ENCODE measurements at places on chromosomes 12 and 14.

GRCh38 chr14:21534576-21534975 is 8.4 kb upstream of the SALL2 start:
- DNase-seq = no peak

- no peak for DNase-seq
These were observed 40.2 kb upstream of the RIN3 start for GRCh38 chr14:92473261-92473968.

GRCh38 chr14:60229614-60230013 is 19.4 kb upstream of the PPM1A start:
- DNase-seq = no peak

DNA sequence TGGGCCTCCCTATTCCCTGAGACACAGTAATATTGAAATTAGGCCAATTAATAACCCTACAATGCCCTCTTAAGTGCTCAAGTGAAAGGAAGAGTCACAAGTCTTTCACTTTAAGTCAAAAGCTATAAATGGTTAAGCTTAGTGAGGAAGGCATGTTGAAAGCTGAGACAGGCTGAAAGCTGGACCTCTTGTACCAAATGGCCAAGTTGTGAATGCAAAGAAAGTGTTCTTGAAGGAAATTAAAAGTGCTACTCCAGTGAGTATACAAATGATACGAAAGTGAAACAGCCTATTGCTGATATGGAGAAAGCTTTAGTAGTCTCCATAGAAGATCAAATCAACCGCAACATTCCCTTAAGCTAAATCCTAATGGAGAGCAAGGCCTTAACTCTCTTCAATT is 140.8 kb downstream of the PTCSC3 start:
- DNase-seq = no peak

- DNase-seq = no peak
These were observed 211.8 kb downstream of the NEDD1 start for GRCh38 chr12:97118796-97119375.

DNA sequence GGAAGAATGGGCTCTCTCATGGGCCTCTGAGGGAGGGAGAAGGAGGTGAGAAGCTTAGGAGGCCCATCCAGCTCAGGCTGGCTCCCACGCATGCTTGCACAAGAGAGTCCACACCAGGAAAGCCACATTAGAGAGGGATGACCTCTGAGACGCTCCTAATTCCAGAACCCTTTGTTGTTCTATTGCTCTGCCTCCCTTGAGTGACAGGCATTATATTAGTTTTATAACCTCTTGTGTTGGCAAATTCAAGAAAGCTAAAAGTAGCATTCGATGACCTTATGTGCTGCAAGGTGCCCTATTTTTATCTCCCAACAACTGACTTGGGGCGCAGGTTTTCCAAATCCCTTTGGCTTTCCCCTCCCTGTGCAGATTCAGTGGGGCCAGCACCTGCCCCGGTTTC is 190.1 kb downstream of the KSR2 start:
- DNase-seq = no peak

- peak; percentile 39 for DNase-seq
These were observed 15.8 kb downstream of the KRT7 start for GRCh38 chr12:52248541-52249461.

GRCh38 chr12:6987956-6988553 is 17.3 kb downstream of the EMG1 start:
- no peak for DNase-seq

GRCh38 chr12:124599074-124599999 is 31.9 kb upstream of the NCOR2 start:
- DNase-seq = no peak

GRCh38 chr14:102320033-102320660 is 601 bp downstream of the ZNF839 start:
- peak; percentile 22 for DNase-seq

DNA sequence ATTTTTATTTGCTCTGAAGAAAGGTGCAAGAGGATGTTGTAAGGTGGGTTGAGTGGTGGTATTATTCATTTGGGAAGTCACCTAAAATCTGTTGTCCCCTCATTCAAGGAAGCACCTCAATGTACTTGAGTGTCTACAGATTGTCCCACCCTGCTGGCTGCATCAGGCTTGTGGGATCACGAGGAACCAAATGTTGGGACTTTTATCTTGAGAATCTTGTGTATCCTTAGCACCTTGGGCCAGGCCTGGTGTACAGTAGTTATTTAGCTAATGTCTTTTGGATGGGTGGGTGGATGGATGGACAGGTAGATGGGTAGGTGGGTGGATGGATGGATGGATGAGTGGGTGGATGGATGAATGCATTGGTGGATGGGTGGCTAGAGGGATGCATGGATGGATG is 519.3 kb downstream of the BCL11B start:
- DNase-seq = no peak

DNA sequence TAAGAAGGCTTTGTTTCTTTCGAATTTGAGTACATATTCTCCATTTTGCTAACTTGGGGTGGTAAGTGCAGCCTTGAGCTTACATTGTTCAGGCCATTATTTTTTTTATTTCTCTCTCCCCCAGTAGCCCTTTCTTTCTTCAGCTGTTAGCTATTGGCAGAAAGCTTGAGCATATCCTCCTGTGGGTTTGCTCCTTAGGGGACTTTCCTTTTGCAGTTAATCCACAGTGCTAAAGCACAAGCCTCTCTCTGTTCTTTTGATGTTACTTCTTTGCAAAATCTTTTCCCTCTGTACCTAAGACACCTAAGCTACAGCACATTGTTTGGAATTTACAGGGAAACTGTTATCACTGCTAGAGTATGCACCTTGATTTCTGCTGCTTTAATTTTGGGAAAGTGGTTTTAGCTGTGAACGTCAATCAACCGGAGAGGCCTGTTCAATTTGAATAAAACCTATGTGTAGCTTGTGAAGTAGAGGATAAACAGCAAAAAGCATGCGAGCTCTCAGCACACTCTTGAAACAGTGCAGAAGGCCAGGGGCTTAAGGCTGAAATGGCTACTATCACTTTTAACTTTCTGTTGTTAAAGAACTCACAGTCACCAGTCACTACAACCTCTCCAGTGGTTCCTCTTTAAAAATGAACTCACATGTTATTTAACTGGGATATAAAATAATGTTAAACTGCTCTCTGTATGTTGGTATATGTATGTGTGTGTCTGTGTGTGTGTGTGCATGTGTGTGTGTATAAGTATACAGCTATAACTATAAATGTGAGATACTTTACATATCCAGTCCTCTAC is 139.2 kb downstream of the PDZRN4 start:
- DNase-seq = no peak

- DNase-seq = no peak
These were observed 5.9 kb upstream of the RPL41 start for GRCh38 chr12:56110571-56110970.

DNA sequence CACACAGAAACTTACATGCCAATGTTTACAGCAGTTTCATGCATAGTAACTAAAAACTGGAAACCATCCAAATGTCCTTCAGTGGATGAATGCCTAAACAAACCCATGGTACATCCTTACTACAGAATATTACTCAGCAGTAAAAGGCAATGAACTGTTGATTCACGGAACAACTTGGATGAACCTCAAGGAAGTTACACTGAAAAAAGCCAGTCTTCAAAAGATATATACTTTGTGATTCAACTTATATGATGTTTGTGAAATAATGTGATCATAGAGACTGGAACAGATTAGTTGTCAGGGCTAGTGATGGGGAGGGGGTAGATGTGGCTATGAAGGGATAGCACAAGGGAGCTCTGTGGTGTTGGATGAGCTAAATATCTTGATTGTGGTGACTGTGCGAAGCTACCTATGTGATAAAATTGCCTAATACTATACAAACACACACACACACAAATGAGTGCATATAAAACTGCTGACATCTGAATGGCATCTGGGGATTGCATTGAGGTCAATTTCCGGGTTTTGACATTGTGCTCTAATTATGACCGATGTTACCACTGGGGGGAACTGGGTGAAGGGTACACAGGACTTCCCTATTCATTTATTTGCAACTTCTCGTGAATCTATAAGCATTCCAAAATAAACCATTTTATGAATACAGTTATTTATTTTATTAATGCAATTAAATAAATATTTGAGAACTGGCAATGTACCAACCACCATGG is 94.3 kb downstream of the RIN3 start:
- no peak for DNase-seq

- DNase-seq = no peak
These were observed 131.4 kb upstream of the CCDC175 start for GRCh38 chr14:59707778-59708561.

- DNase-seq = no peak
These were observed 566.1 kb downstream of the BCL11B start for GRCh38 chr14:98705871-98706300.

DNA sequence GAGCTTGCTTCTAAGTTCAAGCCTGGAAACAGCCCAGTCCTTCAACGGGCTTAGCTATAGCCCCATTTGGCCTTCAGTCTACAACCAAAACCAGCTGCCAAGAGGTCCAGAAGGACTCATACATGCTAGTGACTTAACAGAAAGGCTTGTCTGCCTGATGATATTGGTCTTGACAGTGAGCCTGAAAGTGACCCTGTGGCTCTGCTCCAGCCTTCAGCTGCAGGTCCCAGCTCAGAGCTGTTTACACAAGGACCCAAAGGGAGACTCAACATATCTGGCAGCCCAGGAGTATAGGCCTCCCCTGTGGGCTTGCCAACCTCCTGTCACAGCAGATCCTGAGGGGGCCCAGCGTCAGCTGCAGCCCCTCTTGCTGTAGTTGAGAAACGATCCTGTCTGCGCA is 27.5 kb downstream of the COX16 start:
- no peak for DNase-seq

DNA sequence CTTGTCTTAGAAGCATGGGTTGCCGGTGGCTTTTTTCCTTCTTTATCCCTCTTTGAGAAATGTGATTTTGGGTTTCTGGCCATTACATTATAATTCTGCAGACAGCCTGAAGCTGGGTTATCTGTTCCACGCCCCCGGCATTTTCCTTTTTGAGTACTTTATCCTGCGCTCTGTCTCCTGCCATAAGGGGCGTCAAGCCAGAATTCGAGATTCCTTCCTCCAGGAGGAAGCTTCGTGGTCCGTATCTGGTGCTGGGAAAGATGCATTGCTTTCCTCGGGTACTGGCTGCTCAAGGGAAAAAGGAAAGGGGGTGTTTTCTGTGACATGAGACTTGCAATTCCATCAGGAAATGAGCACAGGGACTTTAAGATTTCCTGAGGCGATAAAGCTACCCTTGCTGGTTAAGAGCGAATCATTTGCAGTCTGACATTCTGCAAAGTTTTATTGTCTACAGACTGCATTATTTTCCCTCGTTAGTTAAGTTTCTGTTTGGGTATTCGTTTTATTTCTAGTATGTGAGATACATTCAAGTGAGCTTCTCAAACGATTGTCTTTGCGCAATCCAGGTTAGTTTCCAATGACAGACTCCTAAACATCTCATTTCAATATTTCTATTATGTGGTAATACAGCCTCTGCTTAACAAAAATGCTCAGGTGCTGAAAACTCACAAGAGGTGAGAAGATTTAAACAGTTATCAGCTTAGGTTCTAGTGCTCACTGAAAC is 694 bp downstream of the AKAP5 start:
- peak; percentile 44 for DNase-seq

GRCh38 chr14:68955164-68955850 is 23.8 kb downstream of the ACTN1 start:
- DNase-seq = no peak

DNA sequence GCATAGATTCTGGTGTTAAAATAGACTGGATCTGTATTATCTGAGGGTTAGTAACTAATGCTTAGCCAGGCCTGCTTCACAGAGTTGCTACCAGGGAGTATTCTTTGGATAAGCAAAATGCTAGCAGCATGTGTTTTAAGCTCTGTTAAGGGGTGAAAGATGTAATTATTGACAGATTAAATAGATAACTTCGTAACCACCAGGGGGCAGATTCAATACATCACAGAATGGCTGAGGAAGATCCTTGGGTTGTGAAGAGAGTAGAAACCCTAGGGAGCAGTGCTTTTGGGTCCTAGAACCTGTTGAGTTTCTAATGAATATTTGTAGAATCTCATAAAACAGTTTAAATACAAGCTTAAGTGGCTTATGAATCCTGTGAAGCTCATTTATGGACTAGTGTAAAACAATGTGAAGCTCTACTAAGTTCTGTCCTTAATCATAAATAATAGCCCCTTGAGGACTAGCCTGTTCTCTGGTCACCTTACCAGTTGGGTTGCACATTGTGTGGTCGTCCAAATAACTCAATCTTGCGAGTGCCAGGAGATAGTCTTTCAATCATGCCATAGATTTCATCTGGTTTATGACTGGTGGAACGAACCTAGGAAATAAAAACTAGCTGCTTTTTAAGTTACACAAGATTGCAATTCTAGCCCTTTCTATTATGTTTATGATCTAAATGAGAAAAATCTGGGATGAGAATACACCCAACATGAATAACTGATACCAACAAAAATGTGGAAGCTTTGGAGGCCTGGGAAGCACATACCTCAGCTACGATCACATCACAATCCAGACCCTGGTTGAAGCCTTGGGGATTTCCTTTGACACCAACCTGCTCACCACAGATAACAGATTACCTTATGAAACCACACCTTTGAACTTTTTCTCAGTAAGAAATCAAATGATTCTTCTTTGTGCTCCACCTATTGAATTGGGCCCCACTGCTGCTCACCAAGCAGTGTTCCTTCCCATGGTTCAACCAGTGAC is 12.3 kb downstream of the METTL3 start:
- no peak for DNase-seq

GRCh38 chr14:100118396-100119011 is 40.9 kb downstream of the DEGS2 start:
- no peak for DNase-seq

DNA sequence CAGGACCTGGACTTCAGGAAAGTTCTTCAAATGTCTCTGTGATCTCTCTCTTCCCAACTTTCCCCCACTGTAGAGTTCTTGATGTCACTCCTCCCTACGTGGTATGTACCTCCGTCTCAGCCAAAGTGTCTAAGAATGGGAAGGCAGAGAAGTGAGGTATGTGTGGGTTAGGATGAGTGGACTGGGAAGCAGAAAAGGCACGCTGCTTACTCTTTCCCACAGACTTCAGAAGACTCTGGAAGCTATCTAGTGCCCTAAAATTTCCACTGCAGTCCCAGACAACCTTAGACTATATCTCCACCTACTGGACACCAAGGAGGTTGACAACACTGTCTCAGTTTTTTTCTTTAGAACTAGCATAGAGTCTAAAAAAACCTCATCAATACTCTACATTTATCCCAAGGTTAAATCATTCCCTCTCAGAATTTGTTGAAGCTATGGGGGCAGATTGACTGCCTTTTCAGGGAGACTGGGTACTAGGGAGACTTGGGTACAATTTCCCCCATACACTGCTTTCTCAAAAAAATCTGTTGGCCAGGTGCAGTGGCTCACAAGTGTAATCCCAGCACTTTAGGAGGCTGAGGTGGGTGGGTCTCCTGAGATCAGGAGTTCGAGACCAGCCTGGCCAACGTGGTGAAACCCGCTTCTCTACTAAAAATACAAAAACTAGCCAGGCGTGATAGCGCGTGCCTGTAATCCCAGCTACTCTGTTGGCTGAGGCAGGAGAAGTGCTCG is 20.6 kb upstream of the ITGA5 start:
- no peak for DNase-seq

DNA sequence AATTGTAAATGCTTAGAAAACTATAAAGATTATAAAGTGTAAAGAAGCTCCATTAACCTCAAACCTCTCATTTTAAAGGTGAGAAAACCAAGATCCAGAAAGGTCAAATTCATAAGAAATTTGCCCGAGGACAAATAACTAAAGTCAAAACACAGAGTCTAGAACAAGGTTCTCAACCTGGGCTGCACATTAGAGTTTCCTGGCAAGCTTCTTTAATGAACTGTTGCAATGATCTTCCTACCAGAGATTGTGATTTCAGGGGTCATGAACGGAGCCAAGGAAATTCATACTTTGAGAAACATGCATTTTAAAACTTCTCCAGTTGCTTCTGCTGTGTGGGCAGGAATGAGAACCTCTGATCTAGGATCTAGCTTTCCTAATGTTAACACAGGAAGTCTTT is 86.8 kb downstream of the DERA start:
- no peak for DNase-seq

- no peak for DNase-seq
These were observed 155.0 kb downstream of the CRADD start for GRCh38 chr12:93832131-93832530.

All from nucleus accumbens (tissue), 56 donors.